ENCODE measurements at places on chromosomes 2 and 18.

DNA sequence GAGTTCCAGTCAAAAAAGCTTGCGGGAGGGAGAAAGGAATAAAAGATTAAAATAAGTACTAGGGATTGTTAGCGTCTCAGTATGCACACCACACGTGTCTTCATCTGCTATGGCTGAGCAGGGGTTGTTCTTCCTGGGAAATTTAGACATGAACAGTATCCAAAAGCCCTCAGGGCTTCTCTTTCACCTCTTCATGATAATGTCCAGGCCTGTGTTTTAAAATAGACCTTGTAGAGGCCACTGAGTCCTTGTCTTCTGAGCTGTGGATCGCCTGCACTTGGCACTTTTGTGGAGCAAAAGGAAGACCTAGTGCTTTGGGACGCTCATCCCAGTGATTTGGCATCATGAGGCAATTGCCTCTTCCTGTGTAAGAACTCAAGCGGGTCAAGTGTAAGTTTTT lies 52.4 kb downstream of the CFAP221 start:
- no peak for DNase-seq

GRCh38 chr2:25042321-25043240 lies 705 bp downstream of the EFR3B start:
- DNase-seq = peak; percentile 34

GRCh38 chr2:15833731-15834130 lies 106.6 kb upstream of the MYCN start:
- no peak for DNase-seq

DNA sequence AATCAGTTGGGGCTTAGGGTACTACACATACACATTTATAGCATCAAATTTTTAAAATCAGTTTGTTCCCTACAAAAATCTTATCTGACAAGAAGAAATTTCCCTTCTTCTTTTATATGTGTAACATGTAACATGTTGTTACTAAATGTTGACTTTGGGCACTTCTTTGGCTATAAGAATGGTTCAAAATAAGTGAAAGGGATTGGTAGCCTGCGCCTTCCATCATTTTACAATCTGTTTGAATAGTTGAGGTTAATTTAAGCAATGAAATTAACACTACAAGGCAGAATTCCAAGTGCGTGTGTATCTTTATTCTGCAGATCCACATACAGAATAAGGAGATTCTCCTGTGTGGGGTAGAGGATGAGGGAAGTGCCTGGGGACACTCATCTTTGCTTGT lies 30.2 kb upstream of the SPP2 start:
- DNase-seq = no peak

DNA sequence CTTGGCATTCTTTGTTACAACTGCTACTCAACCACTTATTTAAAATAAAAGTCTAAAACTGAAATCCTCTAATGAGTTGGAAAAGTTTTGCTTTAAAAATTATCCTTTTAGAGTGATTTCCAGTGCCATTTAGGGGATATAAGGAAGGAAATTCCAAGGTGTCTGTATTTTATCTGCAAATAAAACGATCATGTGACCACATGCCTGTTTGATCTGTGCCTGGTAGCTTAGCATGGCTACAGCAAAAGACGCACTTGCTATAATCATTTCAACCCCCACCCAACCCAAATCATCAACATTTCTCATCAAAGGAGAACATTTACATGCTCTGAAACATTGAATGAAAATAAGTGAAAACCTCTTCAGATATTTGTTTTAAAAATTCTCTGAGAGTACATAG lies 615.1 kb downstream of the IRS1 start:
- no peak for DNase-seq

Data from HuH-7 (cell line).